ENCODE measurements at places on chromosomes 12 and 14. TPM values are rescaled to one million over a fixed set of nuclear protein-coding genes. Genes with fewer than 3 reads are reported as not detected.

DNA sequence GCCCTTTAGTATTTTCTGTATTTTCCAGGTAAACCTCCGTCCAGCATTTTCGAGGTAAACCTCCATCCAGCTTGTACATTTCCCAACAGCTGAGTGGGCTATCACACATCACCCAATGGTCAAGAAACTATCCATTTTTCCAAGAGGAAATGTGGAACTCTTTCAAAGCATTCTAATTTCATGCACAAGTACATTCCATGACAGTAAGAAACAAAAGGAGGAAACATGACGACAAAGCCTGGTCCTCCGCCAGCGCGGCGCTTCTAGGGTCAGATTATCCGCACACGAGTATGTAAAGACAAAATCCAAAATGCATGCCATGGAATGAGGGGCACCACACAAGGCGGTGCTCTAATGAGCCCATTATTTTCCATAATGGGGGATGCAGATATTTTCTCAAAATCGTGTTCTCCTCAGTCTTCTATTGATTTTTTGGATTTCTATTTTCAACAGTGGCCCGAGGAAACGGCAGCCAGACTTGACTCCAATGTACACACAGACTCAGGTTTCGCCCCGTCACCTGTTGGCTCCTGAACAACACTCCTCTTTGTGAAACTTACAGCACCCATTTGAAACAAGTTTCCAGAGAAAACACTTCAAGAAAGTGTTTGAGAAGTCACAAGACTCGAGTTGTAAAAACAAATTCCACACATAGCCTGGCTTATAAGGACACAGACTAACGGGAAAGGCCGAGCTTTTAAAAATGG, 107.4 kb downstream of the PRICKLE1 start:
- DNase-seq = peak; percentile 66
- no peaks in the 10 kb centered on the region for H3K27me3 ChIP-seq
- H3K36me3 ChIP-seq = no peaks in the 10 kb centered on the region
- peaks cover 17% of the 10 kb centered on the region for H3K4me1 ChIP-seq

Gene ADSS1
- total RNA-seq = 5.3 TPM

- no peaks in the 10 kb centered on the region for H3K36me3 ChIP-seq
- no peaks in the 10 kb centered on the region for H3K27me3 ChIP-seq
- H3K4me1 ChIP-seq = no peaks in the 10 kb centered on the region
- peak overlapping the region; percentile 70 for H3K27ac ChIP-seq
- no peak for DNase-seq
- H3K4me3 ChIP-seq = no peak overlapping the region
These were observed 29.8 kb downstream of the NCOR2 start for GRCh38 chr12:124537525-124538193.

DNA sequence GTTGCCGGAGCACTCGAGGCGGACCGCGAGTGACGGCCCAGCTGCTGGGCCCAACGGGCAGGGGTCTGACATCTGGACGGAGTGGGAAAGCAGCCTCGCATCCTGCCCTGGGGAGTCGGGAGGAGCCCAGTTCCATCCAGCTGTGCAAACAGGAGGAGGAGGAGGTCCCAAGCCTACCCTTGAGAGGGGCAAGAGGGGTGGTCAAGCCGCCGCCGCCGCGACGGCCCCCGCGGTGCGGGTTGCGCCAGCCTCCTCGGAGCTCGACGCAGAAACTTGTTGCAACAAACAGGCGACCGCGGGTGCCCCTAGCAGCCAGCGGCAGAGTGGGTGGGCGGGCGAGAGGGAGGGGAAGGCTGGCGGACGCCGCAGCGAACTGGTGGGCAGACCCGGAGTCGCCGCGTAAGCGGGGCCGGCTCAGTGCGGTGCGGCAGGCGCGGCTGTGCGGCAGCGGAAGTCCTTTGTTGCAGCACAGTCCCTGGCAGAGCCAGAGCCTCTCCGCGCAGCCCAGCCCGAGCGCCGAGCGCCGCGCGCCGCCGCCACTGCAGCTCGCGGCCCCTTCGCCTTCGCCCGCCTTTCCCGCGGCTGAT, at the start of gene ZBTB1:
TSS of gene ZBTB1 (plus strand) at position 461 of the 587 bp plus-strand sequence. CDS start 16,735 bp downstream, outside the sequence.
- H3K27me3 ChIP-seq = no peaks in the 10 kb centered on the region
- DNase-seq = peak; percentile 93

DNA sequence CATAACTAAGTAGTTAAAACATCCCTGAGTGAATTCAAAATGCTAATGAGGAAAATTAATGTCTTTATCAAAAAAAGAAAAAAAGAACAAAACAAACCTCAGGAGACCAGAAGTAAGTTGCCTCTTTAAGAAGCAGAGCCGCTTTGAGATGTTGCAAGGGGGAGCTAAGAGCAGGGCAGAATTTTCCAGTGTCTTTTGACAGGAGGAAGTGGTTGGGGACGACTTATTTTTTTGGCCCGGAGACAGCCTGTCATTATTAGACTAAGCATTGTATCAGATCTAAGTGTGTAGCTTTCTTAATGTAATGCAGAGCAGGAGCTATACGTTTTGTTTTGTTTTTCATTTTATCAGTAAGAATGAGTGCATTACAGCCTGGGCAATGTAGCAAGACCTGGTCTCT, 206.6 kb downstream of the CACNA1C start:
- DNase-seq = no peak
- H3K27me3 ChIP-seq = no peaks in the 10 kb centered on the region
- no peak overlapping the region for H3K4me3 ChIP-seq
- no peak overlapping the region for H3K27ac ChIP-seq

Gene CCDC38
- not detected for total RNA-seq

DNA sequence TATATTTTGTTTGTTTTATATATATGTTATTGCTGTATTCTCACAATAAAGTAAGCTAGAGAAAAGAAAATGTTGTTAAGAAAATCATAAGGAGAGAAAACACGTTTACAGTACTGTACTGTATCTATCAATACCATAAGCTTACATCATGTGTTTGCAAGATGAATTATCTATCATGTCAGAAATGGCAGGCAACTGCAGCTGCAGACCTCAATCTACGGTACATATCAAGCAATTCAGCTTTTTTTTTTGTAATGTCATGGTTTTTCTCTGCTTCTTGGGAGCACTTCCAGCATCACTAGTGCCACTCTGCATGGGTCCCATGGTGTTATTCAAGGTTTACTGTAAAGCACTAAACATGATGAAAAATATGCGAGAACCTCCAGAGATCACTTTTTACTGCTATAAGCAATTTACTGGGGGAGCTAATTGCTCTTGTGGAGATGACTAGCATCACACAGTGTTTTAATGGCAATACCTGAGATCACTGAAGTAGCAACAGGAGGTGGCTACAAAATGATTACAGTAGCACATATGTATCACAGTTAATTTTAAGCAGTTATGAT, 9.0 kb upstream of the KRT2 start:
- H3K27ac ChIP-seq = no peak overlapping the region
- no peaks in the 10 kb centered on the region for H3K4me1 ChIP-seq
- H3K27me3 ChIP-seq = peaks cover 8% of the 10 kb centered on the region
- no peak overlapping the region for H3K4me3 ChIP-seq

Gene SPX
- not detected for total RNA-seq

- H3K36me3 ChIP-seq = no peaks in the 10 kb centered on the region
- H3K4me1 ChIP-seq = no peaks in the 10 kb centered on the region
- no peak overlapping the region for H3K4me3 ChIP-seq
- DNase-seq = no peak
These were observed 424.2 kb downstream of the ETNK1 start for GRCh38 chr12:23049180-23049579.

GRCh38 chr12:26512213-26512612, 316.8 kb downstream of the SSPN start:
- no peak for DNase-seq
- no peak overlapping the region for H3K27ac ChIP-seq
- H3K27me3 ChIP-seq = no peaks in the 10 kb centered on the region
- H3K36me3 ChIP-seq = no peaks in the 10 kb centered on the region
- H3K4me1 ChIP-seq = no peaks in the 10 kb centered on the region
- no peak overlapping the region for H3K4me3 ChIP-seq

Gene SLIRP
- 650 TPM for total RNA-seq

- H3K4me3 ChIP-seq = no peak overlapping the region
- no peak overlapping the region for H3K27ac ChIP-seq
- no peak for DNase-seq
- no peaks in the 10 kb centered on the region for H3K27me3 ChIP-seq
- no peaks in the 10 kb centered on the region for H3K36me3 ChIP-seq
These were observed 135.8 kb downstream of the SLC8A3 start for GRCh38 chr14:70052990-70053389.

GRCh38 chr12:1369938-1370500, 224.4 kb downstream of the FBXL14 start:
- peaks cover 11% of the 10 kb centered on the region for H3K4me1 ChIP-seq
- H3K36me3 ChIP-seq = no peaks in the 10 kb centered on the region

GRCh38 chr12:117344716-117345115, 16.7 kb downstream of the NOS1 start:
- no peak overlapping the region for H3K4me3 ChIP-seq
- DNase-seq = no peak
- H3K36me3 ChIP-seq = no peaks in the 10 kb centered on the region

GRCh38 chr12:88501972-88502938, 78.0 kb downstream of the KITLG start:
- H3K27ac ChIP-seq = no peak overlapping the region
- DNase-seq = no peak
- no peaks in the 10 kb centered on the region for H3K4me1 ChIP-seq
- H3K36me3 ChIP-seq = peaks cover 50% of the 10 kb centered on the region

GRCh38 chr12:88805692-88806091, 225.4 kb upstream of the KITLG start:
- no peaks in the 10 kb centered on the region for H3K4me1 ChIP-seq
- H3K27me3 ChIP-seq = no peaks in the 10 kb centered on the region
- H3K4me3 ChIP-seq = no peak overlapping the region
- no peak overlapping the region for H3K27ac ChIP-seq
- no peak for DNase-seq

Gene TAS2R9
- total RNA-seq = not detected

- no peak overlapping the region for H3K4me3 ChIP-seq
- H3K27me3 ChIP-seq = no peaks in the 10 kb centered on the region
- peak overlapping the region; percentile 77 for H3K27ac ChIP-seq
- DNase-seq = peak; percentile 88
These were observed 80.8 kb upstream of the ACTN1 start for GRCh38 chr14:69059658-69060623.

DNA sequence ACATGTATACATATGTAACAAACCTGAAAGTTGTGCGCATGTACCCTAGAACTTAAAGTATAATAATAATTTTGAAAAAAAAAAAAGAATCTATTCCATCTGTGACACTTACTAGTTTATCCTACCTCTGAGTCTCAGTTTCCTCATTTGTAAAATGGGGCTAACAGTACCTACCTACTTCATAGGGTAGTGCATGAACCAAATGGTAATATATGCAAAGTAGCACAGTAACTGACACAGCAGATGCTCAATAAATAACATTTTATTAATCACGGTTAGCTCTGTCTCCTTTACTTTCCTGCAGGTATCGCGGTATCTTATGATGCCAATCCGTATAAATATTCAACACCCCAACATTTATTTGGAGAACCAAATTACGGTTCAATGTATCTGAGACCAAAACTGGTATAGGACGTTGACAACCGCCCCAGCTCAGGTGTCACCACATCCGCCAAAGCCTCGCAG, 703 bp downstream of the TMED10 start:
- peak overlapping the region; percentile 98 for H3K27ac ChIP-seq
- no peak for DNase-seq
- H3K36me3 ChIP-seq = no peaks in the 10 kb centered on the region
- H3K27me3 ChIP-seq = no peaks in the 10 kb centered on the region
- peak overlapping the region; percentile 94 for H3K4me3 ChIP-seq

DNA sequence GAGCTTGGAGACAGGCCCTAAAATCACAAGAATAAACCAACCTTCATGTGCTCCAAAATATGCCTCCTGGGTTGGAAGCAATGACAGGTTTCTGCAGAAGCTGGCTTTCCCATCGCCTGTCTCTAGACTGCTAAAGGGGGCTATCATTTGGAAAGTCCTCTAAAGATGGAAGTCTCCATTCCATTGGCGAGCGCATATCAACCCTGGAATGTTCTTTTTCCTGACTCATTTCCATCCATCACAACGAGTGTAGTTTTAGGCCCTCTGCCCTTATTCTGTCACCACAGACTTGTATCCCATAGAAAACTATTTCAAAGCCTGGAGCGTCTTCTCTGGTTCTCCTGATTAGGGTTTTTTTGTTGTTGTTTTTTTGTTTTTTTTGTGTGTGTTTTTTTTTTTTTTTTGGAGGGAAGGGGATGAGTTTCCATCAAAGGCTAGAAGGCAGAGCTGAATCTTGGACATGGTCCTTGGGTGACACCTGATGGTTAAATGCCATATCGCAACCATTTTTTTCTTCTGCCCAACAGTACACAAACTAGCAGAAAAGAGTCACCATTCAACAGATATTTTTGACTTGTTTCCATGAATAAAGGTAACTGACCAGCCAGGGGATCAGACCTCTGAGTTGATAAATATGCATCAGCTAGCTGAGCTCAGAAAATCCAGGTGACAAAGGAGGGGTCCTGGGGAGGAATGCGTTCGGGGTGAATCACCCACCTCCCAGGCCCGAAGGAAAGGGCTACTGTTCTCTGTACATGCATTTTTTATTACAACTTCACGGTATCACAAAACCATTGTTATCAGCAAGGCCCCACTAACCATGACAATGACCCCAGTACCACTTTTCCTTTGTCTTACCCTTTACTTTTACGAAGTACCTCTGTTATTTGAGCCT, 40.5 kb downstream of the KCNA5 start:
- H3K4me1 ChIP-seq = no peaks in the 10 kb centered on the region
- H3K4me3 ChIP-seq = no peak overlapping the region
- H3K27me3 ChIP-seq = no peaks in the 10 kb centered on the region
- H3K27ac ChIP-seq = no peak overlapping the region

DNA sequence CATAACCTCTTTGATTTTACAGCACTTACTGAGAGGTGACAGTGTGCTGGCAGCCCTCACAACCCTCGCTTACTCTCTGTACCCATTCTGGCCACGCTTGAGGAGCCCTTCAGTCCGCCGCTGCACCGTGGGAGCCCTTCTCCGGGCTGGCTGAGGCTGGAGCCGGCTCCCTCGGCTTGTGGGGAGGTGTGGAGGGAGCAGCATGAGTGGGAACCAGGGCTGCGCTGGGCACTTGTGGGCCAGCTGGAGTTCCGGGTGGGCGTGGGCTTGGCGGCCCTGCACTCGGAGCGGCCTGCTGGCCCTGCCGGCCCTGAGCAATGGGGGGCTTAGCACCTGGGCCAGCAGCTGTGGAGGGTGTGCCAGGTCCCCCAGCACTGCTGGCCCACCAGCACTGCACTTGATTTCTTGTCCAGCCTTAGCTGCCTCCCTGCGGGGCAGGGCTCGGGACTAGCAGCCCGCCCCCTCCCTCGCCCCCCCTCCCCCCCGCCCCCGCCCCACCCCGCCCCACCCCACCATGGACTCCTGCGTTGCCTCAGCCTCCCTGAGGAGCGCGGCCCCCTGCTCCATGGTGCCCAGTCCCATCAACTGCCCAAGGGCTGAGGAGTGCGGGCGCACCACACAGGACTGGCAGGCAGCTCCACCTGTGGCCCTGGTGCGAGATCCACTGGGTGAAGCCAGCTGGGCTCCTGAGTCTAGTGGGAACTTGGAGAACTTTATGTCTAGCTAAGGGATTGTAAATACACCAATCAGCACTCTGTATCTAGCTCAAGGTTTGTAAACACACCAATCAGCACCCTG, 9.9 kb downstream of the MDGA2 start:
- H3K36me3 ChIP-seq = no peaks in the 10 kb centered on the region
- no peak overlapping the region for H3K4me3 ChIP-seq
- H3K4me1 ChIP-seq = no peaks in the 10 kb centered on the region
- H3K27me3 ChIP-seq = no peaks in the 10 kb centered on the region
- no peak for DNase-seq

Gene PAX9
- total RNA-seq = 1.2 TPM

- no peaks in the 10 kb centered on the region for H3K27me3 ChIP-seq
- peak overlapping the region; percentile 39 for H3K27ac ChIP-seq
- no peak overlapping the region for H3K4me3 ChIP-seq
- no peaks in the 10 kb centered on the region for H3K36me3 ChIP-seq
These were observed 31.0 kb downstream of the FOXN4 start for GRCh38 chr12:109277899-109278762.

Gene MYH6
- not detected for total RNA-seq
